NCI-H2107 (cell line): ENCODE measurements at places on chromosomes 3 and 15.
A peak's percentile ranks its signal among the peaks of the same experiment; 100 is the strongest.

DNA sequence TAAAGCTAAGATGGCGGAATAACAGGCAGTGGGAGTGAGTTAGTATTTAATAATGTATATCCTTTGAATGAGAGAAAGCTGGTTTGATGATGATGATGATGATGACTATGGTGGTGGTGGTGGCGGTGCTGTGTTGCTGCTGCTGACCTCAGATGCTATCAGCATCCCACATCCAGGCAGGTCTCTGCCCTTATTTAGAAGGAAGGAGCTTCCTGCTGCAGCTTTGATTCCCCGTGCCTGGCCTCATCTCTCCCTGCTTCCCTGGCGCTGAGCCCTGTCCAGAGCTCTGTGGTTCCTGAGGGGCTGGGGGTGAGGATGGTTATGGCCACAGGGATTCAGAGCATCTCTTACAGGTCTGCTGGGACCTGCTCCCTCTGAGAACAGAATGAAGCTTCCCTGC lies 73.1 kb downstream of the RAB11A start:
- DNase-seq, result no peak

DNA sequence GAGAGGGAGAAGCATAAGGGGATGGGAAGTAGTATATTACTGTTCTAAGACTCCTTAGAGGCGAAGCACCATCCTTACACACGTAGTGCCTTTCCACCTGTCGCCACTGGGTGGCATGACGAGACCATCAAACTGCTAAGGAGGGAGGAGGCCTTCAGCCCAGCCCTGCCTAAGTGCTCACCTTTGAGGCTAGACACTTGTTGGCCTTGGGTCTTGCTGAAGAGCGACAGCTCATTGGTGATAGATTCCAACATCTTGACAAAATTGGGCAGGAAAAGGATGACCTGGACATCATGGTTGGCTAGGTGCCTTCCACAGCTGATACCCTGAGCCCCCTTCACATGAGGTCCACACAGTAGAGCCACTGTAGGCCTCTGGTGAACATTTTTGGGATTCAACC lies 19.6 kb downstream of the CLK3 start:
- DNase-seq, result no peak

- DNase-seq, result no peak
These were observed 9.3 kb upstream of the TM4SF18 start for GRCh38 chr3:149342413-149343380.

- no peak for DNase-seq
These were observed 874 bp downstream of the ZNF662 start for GRCh38 chr3:42906848-42907183.

GRCh38 chr15:41917767-41918430 lies 24.0 kb upstream of the SPTBN5 start:
- no peak for DNase-seq

- no peak for DNase-seq
These were observed 1025.6 kb downstream of the NSUN3 start for GRCh38 chr3:95088464-95088863.

- no peak for DNase-seq
These were observed 47.6 kb upstream of the CD200R1L start for GRCh38 chr3:112894258-112894657.

DNA sequence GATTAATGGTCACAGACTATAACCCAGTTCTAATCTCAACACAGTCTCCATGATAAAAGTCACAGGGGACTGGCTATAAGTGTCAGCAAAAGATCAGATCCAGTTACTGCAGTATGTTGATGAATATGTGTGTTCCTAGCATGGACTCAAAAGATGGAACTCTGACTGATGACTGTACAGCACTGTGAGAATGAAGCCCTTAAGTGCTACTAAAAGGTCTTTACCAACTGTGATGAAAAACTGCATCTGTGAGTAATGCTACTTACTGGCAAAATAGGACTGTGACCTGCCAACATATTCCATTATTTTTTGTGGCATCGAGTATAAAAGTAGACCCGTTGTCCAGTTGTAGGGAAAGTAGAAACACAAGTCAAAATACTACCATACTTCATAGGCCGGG lies 284.2 kb downstream of the ROBO2 start:
- DNase-seq, result no peak

- DNase-seq, result no peak
These were observed 319.8 kb downstream of the SUCLG2 start for GRCh38 chr3:67334588-67334987.

DNA sequence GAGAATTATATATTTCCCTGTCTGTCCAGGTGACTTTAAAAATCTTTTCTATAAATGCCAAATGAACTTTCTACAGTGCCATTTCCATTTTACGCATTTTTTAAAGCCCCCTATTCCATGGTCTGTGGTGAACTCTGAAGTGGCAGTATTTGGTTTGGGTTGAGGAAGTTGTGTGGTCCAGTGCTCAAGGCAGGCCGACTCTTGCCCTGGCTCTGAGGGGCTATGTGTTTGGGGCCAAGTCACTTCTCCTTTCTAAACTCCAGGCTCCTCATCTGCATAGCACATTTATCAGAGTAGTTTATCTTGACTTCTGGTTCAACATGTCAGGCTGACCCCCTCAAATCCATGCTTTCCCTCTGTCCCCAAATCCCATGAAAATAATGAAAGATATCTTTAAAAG lies 14.1 kb downstream of the TTC21A start:
- DNase-seq, result no peak

DNA sequence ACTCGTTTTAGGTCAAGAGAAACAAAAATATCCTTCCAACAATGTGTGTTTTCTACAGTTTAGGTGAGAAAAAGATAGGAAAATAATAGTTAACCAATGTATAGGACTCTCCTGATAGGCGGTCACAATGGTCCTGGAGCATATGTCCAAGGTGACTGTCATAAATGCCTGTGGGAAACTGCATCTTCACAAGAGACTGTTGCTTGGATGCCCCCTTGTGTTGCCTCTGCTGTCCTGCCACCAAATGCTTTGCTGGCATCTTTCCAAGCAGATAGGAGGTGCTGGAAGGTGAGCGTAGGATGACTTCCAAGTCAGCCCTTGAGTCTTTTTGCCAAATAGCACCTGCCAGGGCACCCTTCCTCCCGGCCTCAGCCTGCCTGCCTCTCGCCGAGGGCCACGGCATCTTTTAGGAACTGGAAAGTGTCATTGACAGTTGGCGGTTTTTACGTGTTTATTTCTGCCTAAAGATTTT lies 24.1 kb upstream of the SACM1L start:
- DNase-seq, result peak; percentile 7
